Stimulated activated CD8-positive, alpha-beta memory T cell treated with anti-CD3 and anti-CD28 coated beads, Interleukin-4, amount 100 ng/mL, for 1 hour (primary cell): ENCODE measurements at places on chromosomes 11 and 22.

DNA sequence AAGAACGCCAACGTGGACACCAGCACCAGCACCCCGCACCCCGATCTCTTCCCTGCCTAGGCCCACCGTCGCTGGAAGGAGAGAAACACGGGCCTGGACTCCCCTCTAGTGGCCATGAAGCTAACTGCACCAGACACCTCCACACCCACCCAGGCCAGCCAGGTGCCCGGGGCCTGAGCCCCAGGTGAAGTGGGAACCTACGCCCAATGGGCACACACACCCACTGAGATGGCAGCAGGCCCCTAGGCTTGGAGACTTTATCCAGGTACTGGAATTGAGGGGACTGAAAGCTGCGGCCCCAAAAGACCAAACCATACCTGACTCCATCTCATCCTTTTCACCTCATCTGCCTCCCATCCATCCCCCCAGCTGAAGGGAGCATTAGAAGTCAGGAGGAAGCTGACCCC, 81.0 kb downstream of the BUD13 start:
- DNase-seq: peak; percentile 27

GRCh38 chr22:39290724-39291161, 28.7 kb downstream of the RPL3 start:
- no peak for DNase-seq

GRCh38 chr11:20934516-20934915, 265.1 kb downstream of the NELL1 start:
- no peak for DNase-seq

DNA sequence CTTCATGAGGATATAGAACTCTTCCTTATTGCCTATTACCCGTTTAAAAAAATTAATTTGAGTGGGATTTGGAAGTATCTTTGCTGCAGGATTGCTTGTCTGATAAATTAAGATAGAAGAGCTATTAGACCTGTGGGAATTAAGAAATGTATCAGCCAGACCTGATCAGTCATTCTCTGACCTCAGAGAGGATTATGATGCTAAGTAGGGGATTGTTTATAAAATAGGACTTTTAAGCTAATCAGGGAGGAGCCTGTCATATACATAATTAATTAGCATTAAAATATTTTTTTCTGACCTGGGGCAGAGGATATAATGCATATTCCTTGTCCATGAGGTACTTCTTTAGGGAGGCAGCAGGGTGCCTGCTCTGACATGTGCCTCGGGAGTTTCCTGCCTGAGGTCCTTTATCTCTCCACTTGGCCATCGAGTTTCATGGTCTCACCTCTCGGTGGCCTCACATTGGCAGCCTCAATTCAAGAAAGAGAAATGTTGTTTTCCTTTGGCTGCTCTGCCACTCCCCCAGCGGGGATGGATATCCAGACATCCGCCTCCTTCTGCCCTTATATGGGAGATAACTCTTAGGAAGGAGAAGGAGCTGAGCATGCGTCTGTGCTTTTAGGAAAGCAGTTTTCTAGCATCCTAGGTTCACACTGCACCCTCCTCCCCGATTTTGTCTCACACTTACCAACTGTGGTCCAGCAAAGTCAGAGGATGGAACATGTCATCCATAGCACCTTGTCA, 41.1 kb downstream of the DIXDC1 start:
- DNase-seq: no peak

DNA sequence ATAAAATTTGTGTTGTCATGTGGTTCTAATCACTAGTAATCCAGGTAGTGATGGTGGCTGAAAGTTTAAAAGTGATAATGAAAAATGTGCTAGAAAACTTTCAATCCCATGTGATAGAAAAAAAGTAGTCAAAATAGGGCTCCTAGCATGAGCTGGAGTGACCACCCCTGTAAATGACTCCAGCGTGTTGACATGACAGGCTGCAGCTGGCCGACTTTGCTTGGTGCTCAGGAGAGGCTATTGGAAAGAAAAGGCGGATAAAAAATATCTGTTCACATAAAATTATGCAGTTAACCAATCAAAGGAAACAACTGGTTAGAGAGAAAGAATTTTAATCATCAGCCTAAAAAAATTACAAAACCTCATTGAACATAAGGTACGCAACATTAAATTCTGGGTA, 16.9 kb upstream of the MTCH2 start:
- DNase-seq: no peak

DNA sequence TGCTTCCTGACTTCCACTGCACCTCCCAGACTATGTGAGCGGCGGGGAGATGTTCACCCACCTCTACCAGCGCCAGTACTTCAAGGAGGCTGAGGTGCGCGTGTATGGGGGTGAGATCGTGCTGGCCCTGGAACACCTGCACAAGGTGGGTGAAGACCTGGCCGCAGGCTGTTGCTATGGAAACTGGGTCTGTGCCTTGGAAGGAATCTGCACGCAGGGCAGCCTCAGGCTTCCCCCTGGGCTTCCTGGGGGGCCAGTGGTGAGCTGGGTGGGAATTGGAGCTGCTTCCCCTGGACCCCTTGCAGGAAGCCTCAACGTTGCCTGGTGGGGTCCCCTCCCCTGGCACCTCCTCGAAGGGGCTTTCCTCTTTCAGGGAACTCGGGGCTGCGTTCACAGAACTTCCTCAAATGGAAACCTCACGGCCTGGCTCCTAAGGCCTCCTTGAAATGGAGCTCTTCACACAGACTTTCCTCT, 1.5 kb downstream of the RPS6KA4 start:
- DNase-seq: no peak

DNA sequence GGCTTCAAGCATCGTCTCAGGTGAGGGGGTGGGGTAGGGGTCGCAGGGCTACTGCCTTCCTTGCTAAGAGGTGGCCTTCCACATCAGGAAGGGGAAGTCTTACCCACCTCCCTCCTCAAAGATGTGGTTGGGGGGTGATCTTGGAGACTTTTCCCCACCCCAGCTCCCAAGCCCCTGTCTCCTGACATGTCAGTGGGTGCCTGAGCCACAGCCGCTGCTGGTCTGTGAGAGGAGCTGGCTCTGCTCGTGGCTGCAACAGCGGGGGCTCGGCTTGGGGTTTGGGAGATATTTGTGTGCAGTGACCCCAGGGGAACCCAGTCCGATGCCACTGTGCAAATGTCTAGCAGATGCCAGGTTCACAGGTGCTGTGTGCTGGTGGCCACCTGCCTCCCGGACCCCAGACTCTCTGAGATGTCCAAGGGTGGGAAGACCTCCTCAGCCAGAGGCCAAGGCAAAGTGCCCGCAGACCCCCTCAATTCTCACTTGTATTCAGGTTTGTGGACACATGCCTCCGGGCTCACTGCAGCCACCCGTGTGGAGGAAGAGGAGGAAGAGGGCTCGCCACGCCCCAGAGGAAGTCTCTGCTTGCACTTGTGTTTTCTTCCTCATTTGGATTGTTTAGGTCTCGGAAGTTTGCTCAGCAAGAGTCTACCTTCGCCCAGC, 1.9 kb downstream of the KCNQ1 start:
- no peak for DNase-seq

GRCh38 chr11:9745411-9746211, 81.7 kb downstream of the SWAP70 start:
- DNase-seq: no peak

DNA sequence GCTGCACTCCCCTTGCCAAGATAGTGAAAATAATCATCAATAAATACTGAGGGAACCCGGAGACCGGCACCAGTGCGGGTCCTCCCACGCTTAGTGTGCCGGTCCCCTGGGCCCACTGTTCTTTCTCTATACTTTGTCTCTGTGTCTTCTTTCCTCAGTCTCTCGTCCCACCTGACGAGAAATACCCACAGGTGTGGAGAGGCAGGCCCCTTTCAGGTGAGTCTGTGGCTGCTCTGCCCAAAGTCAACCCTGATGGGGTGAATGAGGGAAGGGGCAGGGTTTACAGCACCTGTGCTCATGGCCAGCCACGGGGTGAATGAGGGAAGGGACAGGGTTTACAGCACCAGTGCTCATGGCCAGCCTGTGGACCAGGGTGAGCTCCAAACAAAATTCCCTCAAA, 4.7 kb downstream of the BET1L start:
- DNase-seq: no peak

DNA sequence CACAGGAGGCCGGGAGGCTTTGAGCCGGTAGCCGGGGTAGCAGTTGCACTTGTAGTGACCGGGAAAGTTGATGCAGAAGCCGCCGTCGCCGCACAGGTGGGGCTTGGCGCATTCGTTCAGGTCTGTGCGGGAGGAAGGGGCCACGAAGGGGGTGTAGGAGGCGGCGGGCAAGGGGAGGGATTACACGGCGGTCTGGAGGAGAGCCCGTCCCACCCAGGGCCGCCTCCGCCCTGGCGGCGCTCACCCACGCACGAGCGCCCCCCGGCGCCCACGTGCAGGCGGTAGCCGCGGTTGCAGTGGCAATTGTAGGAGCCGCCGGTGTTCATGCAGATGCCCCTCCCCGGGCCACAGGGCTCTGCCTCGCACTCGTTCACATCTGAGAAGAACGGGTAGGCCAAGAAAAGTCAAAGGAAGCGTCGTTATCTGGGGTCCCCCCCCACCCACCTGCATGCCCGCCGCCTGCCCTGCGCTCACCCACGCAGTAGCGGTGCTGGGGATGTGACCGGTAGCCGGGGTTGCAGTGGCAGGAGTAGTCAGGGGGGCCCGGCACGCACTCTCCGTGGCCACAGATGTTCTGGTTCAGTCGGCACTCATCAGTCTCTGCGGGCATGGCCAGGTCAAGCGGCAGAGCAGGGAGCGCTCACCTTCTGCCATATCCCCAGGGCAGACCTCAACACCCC, 10.6 kb downstream of the LTBP3 start:
- DNase-seq: no peak

DNA sequence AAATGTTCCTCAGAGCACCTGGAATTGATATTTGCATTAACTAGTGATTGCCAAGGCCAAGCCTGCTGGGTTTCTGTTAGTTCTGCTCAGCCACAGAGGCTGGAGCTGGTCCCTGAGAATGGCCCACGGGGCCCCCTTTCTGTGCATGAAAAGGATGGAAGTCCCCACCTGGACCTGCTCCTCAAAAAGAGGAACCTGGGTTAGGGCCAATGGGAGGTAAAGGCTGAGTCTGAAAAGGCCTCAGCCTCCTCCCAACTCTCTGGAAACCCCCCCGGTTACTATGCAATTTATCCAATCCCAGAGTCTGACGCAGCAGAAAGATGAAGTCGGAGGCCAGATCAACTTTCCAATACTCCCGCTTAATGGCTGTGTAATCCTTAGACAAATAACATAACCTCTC, 6.8 kb upstream of the CREB3L1 start:
- no peak for DNase-seq

- no peak for DNase-seq
Measured at GRCh38 chr11:88175569-88176075, 379 bp upstream of the RAB38 start.

DNA sequence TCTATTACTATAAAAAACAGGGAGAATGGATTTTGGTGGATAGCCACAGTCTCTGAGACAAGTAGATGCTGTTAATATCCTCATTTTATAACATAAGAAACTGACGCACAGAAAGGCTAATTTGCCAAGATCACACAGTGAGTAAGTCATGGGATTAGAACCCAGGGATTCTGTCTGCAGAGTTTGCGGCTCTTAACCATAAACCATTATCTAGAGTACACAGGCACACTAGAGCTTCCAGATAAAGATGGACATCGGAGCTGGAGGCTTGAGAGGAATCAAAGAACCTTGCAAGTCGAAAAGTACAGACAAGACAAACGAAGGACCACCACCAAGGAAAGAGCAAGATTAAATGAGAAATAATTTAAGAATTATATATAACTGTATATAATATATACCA, 11.3 kb downstream of the LGALS12 start:
- no peak for DNase-seq

GRCh38 chr11:128151338-128151737, 436.0 kb downstream of the ETS1 start:
- DNase-seq: no peak

- DNase-seq: no peak
Measured at GRCh38 chr11:70458736-70459135, 60.4 kb downstream of the CTTN start.

- no peak for DNase-seq
Measured at GRCh38 chr11:76752321-76753143, 30.6 kb upstream of the TSKU start.

- no peak for DNase-seq
Measured at GRCh38 chr11:17593466-17594245, 46.6 kb downstream of the OTOG start.

- no peak for DNase-seq
Measured at GRCh38 chr11:13140028-13140870, 131.1 kb downstream of the RASSF10 start.

DNA sequence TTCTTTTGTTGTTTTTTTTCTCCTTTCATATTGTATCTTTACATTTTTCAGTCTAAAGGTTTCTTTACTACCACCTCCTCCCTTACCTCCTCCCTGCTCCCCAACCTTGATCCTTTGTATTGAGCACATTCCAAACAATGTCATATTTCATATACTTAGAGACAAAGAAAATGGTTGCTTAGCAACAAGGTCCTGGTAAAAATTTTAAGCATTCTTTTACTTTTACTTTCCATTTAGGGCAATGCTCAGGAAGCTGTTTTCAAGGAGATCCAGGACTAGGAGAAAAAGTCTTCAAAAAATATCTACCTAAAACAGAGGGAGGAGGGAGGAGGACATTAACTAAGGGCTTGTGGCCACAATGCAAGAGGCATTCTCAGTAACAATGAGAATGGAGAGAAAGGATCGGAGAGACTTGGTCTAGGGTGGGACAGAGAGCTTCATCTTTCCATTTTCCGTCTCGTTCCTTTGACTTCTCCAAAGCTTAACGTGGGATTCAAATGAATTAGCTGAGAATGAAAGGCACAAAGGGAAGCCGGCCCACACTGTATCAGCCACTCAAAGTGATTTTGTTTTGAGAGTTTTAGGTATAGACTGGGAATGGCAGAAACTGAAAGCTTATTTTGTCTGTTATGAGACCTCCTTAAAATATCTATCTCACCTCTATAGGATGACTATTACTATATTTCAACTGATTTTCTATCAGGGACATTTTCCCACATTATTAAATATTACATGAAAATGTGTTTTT, 455.7 kb downstream of the RAB38 start:
- DNase-seq: no peak

DNA sequence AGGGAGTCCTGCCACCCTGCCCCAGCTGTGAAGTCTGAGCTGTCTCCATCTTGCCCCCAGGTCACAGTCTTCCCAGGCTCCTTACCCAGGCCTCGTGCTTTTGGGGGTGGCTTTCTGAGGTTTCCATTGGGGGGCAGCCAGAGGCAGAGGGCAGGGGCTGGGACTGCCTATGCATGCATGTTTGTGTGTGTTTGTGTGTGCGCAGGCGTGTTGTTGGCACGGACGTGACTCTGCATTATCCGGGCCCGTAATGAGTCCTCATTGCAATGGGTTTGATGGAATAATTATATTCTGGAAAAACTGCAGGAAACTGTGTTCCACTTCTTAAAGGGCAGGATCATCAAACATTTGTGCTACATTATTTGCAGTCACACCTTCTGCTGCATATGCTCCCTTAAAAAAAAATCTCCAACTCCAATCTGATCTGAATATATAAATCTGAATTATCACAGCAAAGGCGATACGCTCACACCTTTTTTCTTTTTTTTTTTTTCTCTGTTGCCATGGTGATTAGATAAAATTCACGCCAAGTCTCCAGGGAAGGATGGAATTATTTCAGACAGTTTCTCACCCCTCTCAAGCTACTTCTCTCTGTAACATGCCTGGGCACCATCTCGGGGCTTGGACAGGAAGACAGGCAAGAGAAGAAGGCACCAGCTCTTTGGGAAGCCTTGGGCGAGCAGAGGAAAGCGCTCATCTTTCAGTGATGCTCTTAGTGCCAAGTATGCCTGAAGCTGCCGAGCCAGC, 45.9 kb downstream of the DSCAML1 start:
- DNase-seq: no peak

GRCh38 chr22:19002684-19003038, 66.6 kb upstream of the PRODH start:
- DNase-seq: no peak
